ENCODE measurements at places on chromosomes 12 and 14.

GRCh38 chr14:81276073-81277069 lies 55.6 kb upstream of the GTF2A1 start:
- no peak for DNase-seq

DNA sequence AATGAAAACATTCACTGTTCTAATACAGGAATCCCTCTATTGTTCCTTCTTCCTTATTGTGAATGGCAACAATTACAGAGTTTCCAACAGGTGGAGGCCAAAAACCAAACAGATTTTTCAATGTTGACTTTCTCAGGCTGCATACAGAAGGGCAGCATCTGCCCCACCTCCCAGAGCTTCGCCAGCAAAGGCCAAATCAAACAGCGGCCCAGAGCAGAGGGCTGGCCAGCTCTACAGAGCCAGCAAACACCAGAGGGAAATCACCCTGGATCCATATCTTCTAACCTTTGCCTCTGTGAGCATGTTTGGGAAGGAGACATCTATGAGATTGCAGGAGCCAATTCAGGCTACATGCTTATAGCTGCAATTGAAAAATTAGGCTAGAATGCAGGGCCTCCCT lies 4.4 kb upstream of the CRACR2A start:
- no peak for DNase-seq

GRCh38 chr12:44225149-44225510 lies 389.2 kb downstream of the TMEM117 start:
- no peak for DNase-seq

GRCh38 chr12:128976120-128976738 lies 123.0 kb downstream of the GLT1D1 start:
- no peak for DNase-seq

GRCh38 chr12:66600903-66601302 lies 78.0 kb downstream of the GRIP1 start:
- DNase-seq, result no peak

DNA sequence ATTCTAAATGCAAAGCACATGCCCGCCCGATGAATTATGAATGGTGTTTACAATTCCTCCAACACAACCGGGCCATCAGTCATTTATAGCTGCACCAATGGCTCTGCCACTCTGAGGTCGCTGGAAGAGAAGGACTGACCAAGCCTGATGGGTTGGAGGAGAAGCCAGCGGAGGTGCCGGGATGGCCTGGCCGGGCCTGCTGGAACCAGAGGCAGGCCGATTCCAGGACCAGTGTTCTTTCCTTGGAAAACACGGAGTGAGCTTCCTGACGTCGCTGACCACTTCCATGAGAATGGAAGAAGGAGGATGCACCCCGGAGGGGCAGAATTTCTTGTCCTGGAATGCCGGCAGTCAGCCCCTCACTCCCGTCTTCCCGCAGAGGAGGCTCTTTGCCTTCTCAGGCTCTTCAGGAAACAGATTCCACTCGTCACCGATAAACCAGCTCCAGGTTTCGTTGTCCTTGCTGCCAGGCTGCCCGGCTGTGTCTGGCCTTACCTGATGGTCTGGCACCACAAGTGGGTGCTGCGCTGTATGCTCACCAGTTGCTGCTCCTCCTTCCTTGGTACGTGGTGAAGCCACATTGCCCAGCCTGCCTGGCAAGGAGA lies 358.5 kb upstream of the SFSWAP start:
- no peak for DNase-seq

DNA sequence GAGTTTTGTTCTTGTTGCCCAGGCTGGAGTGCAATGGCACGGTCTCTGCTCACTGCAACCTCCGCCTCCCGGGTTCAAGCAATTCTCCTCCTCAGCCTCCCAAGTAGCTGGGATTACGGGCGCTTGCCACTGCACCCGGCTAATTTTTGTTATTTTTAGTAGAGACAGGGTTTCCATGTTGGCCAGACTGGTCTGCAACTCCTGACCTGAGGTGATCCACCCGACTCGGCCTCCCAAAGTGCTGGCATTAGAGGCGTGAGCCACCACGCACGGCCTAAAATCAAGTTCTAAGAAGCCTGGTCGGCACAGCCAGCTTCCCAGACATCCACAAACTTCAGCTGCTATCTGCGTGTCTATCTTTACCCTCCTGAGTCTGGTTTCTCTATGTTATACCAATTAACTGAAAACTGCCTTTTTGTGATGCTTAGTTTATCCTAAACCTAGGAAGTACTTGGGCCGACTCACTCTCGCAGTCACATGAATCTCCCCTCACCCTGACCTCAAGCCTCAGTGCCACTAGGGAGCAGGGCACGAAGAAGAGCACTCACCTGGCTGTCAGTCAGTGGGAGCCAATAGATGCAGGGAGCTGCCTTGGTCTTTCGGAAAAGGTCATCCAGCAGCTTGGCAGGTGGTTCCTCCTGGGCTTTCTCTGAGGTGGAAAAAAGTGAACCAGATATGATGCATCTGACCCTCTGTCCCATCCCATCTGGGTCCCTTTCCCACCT lies 3.4 kb upstream of the CDH24 start:
- no peak for DNase-seq

DNA sequence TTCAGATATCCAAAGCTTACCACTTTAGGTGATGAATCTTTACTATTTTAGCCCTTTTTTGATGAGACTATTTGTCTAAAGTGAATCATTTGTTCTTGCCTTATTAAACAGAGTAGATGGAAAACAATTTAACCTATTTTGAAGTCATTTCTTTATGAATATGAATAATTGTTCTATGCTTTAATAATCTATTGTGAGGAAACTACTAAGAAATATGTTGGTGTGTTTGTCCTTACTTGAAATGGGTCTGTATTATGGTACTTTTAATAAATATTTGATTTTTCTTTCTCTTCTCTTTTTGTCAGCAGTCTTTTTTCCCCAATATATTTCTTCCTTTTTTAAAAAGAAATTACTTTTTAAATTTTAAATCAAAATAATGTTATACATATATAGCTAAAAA lies 24.4 kb downstream of the HSD17B6 start:
- no peak for DNase-seq

DNA sequence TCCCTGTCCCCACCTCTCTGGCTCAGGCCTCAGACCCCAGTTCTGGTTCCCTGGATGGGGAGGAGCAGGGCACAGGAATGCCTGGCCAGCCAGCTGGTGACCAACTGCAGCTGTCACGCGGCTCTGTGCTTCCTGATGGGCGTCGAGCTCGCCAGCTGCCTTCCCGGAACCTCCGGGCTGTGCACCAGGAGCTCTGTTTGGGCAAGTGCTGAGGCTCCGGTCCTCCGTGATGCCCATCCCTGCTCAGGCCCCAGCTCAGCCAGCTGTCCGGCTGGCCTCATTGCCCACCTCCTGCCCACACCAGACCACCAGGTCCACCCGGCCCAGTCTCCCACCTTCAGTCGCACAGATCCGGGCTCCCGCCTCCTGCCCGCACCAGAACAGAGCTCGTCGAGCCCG lies 4.8 kb downstream of the IFFO1 start:
- no peak for DNase-seq

GRCh38 chr12:26334621-26335124 lies 139.3 kb downstream of the SSPN start:
- no peak for DNase-seq

GRCh38 chr14:74920281-74920680 lies 2.8 kb downstream of the RPS6KL1 start:
- no peak for DNase-seq

DNA sequence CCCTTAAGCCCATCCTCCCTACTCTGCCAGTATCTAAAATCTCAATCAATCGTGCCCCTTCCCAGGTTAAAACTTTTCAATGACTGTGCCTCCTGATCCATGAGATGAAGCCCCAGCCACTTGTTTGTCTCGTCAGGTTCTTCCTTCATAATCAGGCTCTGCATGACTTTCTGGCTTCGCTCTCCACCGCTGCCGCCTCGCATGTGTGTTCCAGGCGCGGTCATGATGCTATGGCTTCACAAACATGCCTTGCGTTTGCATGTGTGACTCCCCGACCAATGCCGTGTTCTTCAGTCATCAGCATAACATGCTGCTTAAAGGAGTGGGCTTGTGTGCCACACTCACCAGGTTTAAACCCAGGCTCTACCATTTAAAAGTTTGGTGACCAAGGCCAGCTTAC lies 5.0 kb upstream of the C1RL start:
- DNase-seq, result no peak

- DNase-seq, result no peak
Measured at GRCh38 chr12:93050026-93050747, 121.1 kb upstream of the EEA1 start.

- no peak for DNase-seq
Measured at GRCh38 chr12:89176676-89177075, 175.6 kb downstream of the DUSP6 start.

DNA sequence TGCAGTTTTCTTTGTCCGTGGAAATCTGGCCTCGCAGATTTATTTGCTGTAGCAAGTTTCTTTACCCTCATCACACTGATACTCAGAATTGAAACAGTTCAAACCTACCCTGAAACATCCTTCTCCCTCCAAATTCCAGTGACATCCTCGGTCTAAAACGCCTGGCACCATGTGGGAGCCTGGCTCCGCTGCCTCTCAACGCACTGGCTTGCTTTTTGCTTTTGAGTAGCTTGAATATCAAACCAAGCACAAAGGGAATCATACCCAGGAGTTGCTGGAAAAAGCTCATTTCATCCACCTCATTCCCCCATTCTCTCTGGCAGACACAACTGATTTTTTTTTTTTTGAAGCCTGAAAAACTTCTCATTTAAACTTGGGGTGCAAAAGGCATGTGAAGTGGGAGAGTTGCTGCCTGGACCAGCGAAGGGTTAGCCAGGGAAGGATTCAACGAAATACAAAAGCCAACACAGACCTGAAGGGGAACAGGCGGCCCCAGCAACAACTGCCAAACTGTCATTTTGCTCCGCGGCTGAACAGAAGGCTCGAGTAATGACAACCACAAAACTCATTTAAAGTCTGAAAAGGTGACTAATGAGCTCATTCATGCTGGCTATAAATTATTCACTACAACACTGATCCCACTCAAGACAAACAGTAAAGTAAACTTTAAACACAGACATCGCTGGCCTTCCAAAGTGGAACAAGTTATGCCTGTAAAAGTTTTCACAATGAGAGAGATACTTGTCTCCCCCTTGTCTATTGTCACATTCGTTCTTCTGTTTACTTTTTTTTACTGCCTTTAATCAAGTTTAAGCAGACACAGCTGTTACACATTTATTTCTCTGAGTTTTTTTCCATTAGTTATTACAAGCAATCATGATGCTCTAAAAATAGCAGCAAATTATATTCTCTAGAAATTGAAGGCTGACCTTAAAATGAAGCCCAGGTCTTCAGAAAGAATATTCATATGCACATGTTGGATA lies 12.5 kb upstream of the FOXN3 start:
- no peak for DNase-seq

GRCh38 chr12:82225871-82226270 lies 132.3 kb downstream of the CCDC59 start:
- no peak for DNase-seq

- no peak for DNase-seq
Measured at GRCh38 chr12:42070036-42070435, 74.6 kb downstream of the GXYLT1 start.

GRCh38 chr12:111256629-111257434 lies 112.1 kb downstream of the PHETA1 start:
- DNase-seq, result no peak

- no peak for DNase-seq
Measured at GRCh38 chr14:32345311-32345791, 16.3 kb downstream of the AKAP6 start.

GRCh38 chr12:6038160-6038559 lies 86.3 kb downstream of the VWF start:
- no peak for DNase-seq

- no peak for DNase-seq
Measured at GRCh38 chr14:29805415-29806123, 122.1 kb downstream of the PRKD1 start.

GRCh38 chr12:66279123-66279712 lies 23.1 kb upstream of the HELB start:
- peak; percentile 14 for DNase-seq

- no peak for DNase-seq
Measured at GRCh38 chr14:81818271-81818670, 284.6 kb upstream of the SEL1L start.

GRCh38 chr14:23024612-23025075 lies 10.1 kb downstream of the PSMB5 start:
- DNase-seq, result no peak

GRCh38 chr14:75533791-75534555 lies 11.7 kb downstream of the BATF start:
- no peak for DNase-seq

All from stimulated activated CD8-positive, alpha-beta memory T cell treated with anti-CD3 and anti-CD28 coated beads, Interleukin-7, amount 100 ng/mL, for 1 hour (primary cell).